Stimulated activated effector memory CD8-positive, alpha-beta T cell treated with anti-CD3 and anti-CD28 coated beads, Interleukin-12 subunit alpha, Interleukin-12 subunit beta, amount 100 ng/mL, for 72 hours (primary cell): ENCODE measurements at places on chromosomes 2 and 18.

GRCh38 chr2:6934758-6935651 lies 17.8 kb downstream of the RNF144A start:
- DNase-seq: no peak

DNA sequence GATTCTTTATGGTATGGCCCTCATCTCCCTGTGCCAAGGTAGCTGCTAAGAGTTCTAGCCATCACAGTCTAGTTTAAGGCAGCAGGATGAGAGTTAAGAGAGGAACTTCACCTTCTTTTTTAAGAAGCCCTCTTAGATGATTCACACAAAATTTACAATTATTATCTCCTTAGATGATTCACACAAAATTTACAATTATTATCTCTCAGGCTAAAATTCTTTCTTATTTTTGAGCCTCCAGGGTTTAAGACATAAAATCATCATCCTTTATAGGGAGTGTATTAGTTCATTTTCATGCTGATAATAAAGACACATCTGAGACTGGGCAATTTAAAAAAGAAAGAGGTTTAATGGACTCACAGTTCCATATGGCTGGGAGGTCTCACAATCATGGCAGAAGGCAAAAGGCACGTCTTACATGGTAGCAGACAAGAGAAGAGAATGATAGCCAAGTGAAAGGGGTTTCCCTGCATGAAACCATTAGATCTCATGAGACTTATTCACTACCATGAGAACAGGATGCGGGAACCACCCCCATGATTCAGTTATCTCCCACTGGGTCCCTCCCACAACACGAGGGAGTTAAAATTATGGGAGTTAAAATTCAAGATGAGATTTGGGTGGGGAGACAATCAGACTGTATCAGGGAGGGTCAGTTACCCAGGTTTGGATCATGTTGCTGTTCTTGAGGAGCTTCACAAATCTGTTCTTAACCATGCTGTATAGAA lies 133.0 kb upstream of the MYO3B start:
- DNase-seq: no peak

DNA sequence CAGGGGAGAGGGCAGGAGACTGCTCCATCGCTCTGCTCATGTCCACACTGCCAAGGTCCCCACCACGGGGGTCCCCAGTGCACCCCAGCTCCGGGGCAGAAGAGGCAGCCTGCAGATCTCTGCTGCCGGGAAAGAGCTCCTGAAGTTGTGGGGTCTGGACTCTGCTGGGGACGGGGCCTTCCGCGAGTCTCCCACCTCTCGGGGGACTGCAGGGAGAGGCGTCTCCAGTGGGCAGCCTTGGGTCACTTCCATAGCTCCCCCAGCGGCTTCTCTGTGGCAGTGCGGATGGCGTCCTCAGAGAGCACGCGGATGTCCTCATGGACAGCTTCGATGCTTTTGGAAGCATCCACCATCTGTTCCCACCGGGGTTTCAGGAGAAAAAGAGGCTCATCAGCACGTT lies 10.7 kb downstream of the DTYMK start:
- DNase-seq: no peak

GRCh38 chr18:191725-192124 lies 33.4 kb downstream of the USP14 start:
- no peak for DNase-seq

DNA sequence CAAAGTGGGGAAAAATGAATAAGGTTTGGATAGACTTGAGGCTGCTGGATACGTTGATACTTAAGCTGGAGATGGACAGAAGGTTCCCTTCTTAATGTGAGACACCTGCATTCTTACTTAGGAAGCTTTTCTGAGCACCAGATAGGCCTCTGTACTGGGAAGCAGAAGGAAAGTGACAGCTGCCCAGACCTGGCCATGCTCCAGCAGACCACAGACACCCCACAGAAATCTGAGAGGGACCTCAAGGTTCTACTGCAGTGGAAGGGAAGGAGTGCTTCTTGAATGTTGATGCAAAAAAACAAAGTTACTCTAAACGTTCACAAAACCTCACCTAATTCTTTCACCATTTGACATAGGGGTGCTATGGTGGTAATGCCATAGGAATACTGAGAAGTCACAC lies 642.1 kb upstream of the ID2 start:
- DNase-seq: no peak

DNA sequence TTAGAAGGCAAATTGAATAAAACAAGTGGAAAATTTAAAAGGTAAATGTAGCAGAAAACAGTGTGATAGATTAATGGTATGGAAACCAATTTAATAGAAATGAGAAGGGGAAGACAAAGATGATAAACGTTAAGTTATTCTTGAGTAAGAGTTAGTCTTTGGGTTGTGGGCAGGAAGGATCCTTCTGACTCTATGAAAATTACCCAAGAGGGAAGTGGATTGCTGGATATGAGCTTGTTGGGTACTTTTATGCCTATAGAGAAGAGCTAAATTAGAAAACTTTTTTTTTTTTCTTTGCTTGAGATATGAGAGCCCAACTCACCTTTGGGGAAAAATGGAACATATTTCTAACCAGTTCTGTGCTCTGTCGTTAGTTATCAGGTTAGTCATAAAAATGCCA lies 144.0 kb downstream of the LDLRAD4 start:
- no peak for DNase-seq

DNA sequence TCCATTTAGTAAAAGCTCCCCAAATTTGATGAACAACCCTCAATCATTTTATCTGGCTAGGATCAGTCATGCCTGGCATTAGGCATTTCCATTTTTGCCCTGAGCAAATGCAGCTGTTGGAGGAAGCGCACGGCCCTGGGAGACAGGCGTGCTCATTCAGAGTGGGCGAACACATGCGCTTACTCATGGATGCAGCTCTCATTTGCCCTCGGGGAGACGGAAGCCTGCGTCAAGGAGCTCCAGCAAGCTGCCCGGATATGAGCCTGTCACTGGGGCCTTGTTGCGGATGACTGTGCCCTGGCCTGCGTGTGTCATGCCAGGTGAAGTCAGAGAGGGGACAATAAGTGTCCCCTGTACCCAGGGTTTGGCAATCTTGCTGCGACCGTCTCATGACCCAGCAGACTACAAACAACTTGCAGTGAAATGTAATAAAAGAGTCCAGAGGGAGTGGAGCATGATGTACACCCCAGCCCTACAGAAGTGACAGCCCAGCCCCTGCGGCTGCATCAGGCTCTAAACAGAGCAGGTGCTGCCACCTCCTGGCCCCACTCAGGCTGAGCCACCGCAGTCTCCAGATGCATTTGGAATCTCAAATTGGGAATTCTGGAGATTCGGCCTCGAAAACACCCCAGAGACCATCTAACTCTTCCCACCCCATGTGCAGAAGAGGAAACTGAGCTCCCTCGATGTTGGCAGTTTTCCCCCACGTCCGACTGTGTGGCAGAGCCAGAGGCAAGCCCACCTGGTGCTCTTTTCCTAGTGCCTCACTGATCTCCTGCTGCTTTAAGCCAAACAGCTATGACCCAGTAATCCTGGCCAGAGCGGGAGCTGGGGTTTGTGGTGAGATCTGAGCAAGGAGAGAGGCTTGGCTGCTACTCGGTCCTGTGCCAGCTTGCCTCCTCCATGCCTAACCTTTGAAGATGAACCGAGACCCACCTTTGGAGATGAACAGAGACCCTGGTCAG lies 105.0 kb upstream of the ALK start:
- no peak for DNase-seq

GRCh38 chr2:120863661-120864320 lies 128.1 kb downstream of the GLI2 start:
- DNase-seq: no peak

DNA sequence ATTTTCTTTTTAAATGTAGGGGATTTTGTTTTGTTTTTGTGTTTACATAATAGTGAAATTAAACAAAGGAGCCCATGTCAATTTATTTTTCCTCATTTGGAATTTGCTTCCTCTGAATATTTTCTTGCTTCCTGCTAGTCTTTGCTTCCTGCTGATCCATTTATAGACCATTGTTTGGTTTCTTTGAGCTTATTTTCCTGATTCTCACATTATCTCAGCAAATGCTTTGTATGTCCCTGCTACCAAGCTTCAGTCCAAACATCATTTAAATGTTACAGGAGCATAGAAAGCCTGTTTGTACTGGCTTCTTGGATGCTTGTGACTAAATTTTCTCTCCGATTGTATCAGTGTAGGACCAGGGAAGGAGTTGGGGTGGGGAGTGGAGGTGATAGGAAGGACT lies 127.3 kb upstream of the IL1R2 start:
- DNase-seq: no peak

GRCh38 chr18:45275367-45276113 lies 339.7 kb upstream of the SLC14A2 start:
- no peak for DNase-seq

DNA sequence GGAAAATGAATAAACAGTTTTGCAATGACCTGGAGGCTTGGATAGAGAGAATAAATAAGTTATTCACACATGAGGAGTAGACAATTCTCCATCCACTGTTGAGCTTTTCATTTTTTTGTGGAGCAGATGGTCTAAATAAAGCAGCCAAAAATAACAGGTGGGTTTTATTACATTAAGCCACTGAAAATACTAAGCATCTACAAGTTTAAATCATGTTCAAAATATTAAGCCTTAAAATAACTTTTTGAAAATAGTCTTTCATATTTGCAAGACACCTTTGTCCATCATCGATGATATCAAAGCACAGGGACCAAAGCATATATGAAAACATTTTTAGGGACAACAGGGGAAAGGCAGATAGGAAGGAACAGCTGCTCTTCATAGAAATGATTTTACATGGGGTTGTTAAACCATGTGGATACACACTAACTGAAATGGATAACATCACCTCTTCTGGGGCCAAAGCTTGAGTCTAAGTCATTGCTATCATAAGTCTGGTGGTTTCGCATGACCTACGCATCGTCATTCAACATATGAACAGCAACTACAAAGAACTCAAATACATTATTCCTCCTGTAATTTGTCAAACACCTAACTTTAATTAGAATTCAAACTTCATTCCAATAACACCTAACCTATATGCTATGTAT lies 197.6 kb upstream of the CHST9 start:
- no peak for DNase-seq

DNA sequence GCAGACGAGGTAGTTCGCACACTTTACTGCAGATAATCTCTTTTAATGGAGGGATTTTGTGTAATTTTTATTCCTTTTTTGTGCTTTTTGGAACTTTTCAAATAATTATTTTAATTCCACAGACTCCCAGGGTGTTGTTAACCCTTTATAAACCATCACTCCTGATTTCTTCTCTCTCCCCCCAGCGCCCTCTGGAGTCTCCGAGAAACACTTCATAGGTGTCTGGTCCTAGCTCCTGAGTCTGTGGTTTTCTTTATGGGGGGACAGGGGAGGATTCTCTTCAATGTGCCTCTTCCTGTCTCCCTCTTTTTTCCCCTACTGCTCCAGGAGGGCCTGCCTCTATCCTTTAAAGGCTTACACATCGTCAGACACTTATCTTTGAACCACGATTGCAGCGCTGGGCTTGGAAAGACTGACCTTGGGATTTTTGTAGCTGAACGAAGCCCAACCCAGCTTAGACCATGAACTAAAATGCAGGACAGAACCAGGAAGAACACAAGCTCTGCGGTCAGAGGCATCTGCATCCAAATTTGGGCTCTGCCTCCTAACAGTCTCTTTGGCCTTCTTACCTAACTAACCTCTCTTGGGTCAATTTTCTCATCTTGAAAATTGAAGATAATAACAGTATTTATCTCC lies 7.1 kb upstream of the PKDCC start:
- DNase-seq: no peak

- DNase-seq: no peak
These were observed 174.1 kb downstream of the DDX1 start for GRCh38 chr2:15765686-15766302.

DNA sequence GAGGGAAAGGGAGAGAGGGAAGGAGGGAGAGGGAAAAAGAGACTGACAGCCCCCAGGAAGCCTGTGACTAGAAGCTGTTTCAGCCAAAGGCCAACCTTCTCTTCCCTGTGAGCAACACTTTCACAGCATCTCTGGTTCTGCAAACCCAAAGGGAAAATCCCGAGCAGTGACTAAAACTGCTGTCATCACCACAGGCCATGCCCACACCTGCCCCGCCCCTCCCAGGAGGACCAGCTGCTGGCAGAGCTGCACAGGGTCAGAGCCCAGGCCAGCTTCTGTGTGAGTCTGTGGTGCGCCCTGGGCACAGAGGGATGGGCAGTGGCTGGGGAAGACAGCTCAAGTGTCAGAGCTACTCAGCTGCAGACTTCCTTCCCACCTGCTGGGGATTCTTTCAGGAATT lies 64.9 kb upstream of the OTOS start:
- DNase-seq: peak; percentile 20

DNA sequence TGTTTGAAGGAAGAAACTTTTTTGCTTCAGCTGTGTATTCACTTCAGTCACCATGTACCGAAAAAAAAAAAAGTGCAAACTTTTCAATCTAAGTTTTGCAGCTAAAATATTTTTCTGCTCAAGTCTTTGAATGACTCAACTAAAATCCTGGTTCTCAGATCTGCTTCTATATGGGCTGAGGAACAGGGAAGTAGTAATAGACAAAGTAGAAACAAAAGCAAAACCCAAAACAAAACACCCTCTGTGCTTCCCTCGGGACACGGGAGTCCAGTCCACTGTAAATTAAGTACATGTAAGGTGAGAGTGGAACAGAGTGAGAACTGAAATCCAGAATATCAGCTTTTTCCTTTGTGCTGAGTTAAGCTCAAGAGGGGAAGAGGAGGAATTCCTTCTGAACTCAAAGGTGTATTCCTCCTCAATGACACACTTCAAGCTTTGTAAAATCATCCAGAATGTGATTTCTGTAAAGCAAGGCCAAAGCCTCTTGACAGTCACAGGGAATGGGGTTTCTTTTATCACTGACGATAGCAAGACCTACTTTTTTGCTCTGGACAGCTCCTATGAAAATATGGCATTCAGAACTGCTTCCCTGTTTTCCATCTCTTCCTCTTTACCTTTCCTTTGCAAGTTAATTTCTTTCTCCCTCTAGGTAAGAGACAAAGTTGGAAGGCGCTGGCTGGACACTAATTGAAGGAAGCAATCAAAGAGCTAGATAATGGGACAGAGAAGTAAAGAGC lies 433.5 kb upstream of the MMADHC start:
- no peak for DNase-seq

GRCh38 chr2:136393514-136393913 lies 275.6 kb upstream of the CXCR4 start:
- no peak for DNase-seq
